ENCODE measurements at places on chromosomes 2 and 18.

DNA sequence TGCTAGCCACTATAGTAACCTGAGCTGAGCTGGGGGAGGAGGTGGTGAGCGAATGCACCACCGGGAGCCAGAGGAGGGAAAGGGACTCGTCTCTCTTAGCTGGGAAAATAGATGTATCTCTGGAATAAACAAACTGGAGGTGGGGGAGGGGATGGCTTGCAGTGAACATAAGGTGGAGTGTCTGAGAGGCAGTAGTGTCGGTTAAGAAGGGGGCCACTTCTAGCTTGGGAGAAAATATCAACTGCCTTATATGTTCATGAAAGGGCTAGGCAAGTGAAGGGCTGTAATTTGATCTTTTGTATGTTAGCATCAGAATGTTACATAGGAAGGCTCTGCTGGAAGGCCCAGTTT, 2.2 kb downstream of the SETBP1 start:
- no peak for DNase-seq

GRCh38 chr2:20917719-20918572, 95.0 kb upstream of the LDAH start:
- no peak for DNase-seq

DNA sequence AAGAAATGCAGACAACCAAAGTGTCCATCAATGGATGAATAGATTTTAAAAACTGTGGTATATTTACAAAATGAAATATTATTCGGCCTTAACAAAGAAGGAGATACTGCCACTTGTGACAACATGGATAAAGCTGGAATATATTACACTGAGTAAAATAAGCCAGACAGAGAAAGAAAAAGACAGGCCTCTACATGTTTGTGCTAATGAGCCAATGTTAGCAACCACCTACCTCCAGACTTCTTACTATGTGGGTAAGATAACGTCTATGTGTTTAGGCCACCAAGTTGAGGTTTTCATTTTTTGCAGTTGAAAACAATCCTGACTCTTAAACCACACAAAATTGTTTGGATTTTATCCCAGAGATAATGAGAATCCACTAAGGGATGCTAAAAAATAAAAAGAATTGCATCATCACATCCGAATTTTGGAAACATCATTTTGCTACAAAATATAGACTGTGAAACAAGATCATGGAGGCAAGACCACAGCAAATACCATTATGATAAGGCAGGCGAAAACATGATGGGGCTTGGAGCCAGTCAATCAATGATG, 47.0 kb downstream of the EVA1A start:
- no peak for DNase-seq

DNA sequence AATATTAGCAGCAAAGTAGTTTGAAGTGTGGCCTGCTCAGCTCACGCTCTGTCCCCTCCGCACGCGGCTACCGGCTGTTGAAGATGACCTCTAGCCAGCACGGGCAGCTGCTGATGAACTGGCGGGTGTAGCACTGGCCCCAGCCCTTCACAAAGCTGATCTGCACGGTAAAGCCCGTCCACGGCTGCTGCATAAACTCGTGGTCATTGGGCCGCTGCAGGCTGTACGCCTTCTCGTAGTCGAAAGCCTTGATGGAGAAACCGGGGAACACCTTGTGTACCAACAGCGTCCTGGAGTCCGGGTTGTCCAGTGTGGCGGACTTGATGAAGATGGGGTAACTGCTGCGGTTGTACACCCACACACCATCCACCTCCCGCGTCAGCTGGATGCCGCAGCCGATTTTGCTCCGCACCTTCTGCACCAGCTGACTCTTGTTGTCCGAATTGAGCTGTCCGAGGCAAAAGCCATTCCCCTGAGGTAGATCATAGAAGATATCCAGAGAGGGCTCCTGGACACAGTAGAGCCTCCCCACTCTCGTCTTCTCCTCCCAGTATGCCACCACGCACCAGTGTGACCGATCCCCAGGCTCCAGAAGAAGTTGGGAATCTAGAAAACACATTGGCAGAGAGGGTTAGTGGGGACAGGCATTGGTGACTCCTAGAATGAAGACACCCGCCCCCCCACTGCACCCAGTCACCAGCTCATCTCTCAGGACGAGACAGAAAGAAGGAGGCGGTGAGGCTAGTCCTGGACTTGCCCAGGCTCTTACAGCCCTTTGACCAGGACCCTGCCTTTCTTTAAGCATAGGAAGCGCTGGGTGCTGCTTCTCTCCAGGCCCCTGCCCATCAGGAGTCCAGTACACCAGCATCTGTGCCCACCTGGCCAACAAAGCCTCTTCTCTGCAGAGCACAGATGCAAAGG, 29.2 kb downstream of the SMAD7 start:
- DNase-seq = no peak
